ENCODE measurements at places on chromosomes 1 and 21.

DNA sequence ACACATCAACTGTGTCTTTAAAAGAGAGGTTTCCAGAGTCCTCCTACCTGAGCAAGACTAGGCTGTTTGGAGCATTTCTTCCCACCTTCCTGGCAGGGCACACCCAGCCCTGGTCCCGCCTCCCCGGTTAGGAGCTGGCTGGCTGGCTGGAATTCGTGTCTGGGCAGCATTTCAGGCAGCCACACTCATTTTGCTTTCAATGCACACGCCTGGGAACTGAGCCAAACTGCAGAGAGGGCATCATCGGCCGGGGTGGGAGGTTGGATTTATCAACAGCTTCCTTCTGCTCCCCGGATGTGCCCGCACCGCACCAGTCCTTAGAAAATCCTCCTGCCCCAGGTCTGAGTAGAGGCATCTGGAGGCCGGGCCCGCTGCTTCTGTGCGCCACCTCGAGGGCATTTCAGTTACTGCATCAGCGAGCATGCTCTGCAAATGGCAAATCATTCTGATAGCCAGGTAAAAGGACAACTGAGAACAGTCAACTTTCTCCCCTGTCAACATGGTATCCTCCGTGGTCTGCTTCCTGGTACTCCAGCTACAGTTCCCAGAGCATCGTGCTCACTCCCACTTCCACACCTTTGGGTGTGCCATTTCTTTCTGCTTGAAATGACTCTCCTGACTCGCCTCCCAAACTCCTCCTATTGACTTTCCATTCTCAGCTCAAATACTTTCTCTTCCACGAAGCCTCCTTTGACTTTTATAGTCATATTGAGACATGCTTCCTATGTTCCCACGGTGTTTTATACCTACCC is 20.6 kb downstream of the TCEA3 start:
- DNase-seq, result peak; percentile 89

- DNase-seq, result no peak
Measured at GRCh38 chr1:238191170-238191569, 300.4 kb upstream of the ZP4 start.

- DNase-seq, result peak; percentile 23
Measured at GRCh38 chr1:217747156-217747769, 116.1 kb downstream of the SPATA17 start.

DNA sequence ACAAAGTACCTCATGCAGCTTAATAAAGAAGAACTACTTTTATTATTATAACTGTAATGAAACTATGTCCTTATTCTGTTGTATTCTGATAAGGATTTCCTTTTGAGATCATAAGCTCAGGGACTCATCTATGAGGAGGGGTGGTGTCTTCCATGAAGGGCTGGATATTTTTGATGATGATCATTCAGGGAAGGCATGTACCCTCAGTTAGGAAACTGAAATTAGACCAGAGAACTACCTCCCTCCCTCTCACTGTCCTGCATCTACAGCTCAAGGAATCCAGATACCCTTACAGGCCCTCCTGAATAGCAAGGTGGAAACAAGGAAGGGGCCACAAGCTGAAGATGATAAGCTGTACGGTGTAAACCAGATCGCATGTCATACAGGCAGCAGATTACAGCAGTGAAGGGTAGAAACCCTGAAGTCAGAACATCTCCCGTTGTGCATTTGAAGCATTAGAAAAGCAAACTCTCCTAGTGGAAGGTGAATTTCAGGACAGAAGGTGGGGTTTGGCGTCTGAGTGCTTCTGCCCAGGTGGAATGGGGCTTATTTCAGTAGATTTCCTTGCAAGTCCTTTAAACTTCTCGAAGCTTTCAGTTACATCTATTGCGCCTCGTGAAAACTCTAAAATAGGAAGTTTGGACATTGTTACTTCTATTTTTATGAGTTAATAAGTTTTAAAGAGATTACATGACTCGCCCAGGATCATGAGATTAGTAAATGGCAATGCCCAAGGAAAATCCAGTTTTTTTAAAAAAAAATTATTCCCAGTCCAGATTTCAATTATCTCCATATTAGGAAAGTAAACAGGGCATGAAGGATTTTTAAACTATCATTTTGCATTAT is 101.1 kb upstream of the HNRNPU start:
- no peak for DNase-seq

- no peak for DNase-seq
Measured at GRCh38 chr1:151282883-151283725, 1.0 kb downstream of the ZNF687 start.

DNA sequence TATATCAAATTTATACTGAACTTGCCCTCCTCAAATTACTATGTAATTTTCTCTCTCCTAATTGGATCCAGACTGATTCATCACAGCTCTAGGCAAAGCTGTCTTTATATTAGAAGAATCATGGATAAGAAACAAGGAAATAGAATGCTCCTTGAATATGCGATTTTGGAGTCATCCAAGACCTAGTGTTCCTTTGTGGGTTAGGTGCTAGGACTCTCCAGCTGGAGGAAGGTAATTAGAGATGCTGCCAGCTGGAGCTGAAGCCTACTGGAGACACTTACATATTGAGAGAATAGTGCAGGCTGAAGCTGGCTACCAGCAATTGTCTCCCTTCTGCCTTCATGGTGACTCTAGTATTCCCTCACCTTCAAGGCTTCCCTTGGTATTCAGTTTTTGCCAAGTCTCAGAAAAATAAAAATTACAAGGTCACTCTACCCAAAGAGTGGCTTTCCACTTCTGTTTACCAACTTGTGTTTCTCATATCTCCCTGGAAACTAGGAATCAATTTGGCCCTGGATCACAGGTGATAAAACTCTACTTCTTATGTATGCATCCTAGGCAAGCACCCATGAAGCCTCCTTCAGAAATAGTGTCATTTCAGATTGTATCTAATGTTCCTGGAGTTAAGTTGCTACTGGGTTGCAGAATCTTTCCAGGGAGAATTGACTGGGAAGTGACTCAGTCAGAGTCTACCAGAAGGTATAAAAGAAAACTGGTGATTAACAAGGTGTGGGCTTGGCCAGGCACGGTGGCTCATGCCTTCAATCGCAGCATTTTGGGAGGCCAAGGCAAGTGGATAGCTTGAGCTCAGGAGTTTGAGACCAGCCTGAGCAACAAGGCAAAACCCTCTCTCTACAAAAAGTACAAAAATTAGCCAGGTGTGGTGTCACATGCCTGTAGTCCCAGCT is 24.4 kb upstream of the DOCK7 start:
- DNase-seq, result no peak

GRCh38 chr1:100452641-100453040 is 85.3 kb upstream of the GPR88 start:
- DNase-seq, result no peak

DNA sequence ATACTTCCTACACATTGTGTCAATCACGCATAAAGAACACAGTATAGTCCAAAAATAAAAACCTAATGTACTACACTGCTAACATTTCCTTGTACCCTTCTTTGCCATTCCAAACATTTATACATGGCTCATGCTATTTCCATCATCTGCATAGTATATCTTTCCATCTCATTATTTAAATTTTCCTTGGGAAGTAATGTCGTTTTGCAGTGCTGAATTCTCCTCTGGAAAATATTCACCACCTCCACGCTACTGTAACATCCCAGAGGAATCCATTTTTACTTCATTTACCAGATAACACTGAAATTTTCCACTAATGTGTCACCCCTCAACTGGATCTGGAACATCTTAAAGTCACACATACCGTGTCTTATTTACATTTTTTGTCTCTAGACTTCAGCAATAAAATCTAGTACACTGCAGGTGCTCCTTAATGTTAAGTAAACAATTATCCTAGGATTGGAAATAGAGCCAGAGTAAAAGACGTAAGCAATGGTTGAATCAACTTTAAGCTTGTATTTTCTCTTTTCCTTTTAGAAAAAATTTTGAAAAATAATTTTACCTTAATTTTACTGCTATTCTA is 881.0 kb downstream of the AMY1C start:
- DNase-seq, result no peak

DNA sequence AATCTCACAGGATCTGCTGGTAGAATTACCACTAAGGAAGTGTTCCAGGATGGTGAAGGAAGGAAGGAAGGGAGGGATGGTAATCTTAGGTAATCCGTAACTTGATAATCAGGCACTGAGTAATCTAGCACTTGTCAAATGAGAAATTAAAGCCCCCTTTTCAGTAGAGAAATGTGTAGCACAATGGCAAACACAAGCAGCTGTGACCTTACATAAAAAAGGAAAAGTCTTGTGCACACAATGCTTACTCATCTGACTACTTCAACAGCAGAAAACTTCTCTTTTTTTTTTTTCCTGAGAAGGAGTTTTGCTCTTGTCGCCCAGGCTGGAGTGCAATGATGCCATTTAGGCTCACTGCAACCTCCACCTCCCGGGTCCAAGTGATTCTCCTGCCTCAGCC is 6.1 kb downstream of the NUP210L start:
- DNase-seq, result no peak

- DNase-seq, result no peak
Measured at GRCh38 chr1:38834221-38834782, 25.3 kb downstream of the RRAGC start.

GRCh38 chr1:227938911-227939790 is 8.6 kb downstream of the WNT9A start:
- DNase-seq, result no peak

All from HEK293T (cell line).